Astrocyte (in vitro differentiated cells and primary cell): ENCODE measurements at places on chromosomes 1 and 21.
A peak's percentile ranks its signal among the peaks of the same experiment; 100 is the strongest.

DNA sequence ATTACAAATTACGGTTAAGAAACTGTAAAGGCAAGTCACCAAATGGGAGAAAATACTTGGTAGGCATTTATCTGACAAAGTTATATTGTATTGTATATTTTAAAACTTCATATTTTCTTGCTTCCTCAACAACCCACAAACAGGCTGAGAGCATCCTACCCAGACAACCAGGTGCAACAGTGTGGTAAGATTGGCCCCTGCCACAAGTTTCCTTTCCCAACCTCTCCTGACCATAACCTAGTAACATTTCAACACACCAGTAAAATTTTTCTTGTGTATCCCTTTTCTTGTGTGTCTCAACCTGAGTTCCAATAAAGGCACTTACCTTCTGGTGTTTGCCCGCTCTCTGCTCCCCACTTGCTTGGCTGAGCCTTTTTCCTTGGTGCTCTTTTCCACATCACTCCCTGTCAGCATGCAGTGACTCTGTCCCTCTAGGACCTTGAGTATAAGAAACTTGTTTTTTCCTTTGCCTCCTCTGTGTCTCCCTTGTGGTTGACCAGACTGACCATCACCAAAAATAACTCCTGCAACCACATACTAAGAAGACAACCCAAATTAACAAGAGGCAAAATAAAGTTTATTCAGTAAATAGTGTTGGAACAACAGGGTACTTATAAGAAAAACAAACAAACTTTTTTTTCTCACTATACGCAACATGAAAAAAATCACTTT is 40.9 kb downstream of the FCRL3 start:
- no peak for DNase-seq

GRCh38 chr1:61247881-61248752 is 165.8 kb downstream of the NFIA start:
- no peak for DNase-seq

DNA sequence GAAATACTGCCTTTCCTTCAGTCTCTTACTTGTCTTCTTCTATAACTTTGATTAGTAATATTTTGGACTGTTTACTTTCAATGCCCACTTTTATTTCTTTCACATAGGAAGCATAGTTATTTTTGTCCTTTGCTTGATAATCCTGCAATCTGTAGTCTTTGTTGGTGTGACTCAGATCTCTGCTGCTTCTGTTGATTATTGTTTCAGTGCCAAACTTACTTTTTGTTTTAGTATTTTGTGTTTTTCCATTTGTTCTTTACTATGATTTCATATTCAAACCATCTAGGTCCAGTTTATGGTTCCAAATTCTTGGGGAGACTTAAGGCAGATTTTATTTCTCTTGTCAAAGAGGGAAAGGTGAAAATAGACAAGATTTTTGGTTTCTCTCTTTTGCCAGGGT is 399.9 kb downstream of the HLX start:
- DNase-seq: no peak

GRCh38 chr1:233448109-233448689 is 120.7 kb downstream of the MAP3K21 start:
- no peak for DNase-seq

DNA sequence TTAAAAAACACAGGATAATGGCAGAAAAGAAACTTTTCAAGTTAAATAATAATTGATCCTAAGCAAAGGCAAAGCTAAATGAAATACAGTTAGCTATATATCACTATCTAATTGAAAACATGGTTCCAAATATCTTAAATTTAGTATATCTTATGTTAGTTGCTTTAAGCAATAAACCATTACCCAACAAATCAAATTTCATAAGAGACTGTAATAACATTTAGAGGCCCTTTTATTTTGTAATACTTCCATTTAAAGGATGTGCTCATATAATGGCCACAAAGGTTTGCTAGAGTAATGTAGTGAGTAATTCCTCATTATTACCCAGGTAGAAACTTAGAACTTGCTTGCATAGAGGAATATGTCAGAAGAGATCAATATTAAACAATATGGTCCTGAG is 32.3 kb downstream of the RPL5 start:
- DNase-seq: no peak

DNA sequence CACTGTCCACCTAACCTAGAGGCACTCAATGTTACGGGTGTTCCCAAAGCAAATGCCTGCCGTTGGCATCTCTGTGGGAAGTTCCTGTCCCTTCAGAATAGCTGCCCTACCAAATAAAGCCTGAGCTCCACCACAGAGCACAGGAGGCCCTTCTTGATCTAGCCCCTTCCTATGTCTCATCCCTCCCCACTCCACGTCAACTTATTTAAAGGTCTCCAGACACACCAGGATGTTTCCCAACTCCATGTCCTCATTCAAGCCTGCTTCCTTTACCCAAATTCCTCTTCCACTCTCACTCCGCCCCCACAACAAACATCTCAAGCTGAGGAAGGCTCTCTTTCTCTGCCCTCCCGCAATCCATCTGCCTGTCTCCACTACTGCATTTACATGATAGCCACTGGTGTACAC is 87.7 kb downstream of the TGFBR3 start:
- DNase-seq: no peak

DNA sequence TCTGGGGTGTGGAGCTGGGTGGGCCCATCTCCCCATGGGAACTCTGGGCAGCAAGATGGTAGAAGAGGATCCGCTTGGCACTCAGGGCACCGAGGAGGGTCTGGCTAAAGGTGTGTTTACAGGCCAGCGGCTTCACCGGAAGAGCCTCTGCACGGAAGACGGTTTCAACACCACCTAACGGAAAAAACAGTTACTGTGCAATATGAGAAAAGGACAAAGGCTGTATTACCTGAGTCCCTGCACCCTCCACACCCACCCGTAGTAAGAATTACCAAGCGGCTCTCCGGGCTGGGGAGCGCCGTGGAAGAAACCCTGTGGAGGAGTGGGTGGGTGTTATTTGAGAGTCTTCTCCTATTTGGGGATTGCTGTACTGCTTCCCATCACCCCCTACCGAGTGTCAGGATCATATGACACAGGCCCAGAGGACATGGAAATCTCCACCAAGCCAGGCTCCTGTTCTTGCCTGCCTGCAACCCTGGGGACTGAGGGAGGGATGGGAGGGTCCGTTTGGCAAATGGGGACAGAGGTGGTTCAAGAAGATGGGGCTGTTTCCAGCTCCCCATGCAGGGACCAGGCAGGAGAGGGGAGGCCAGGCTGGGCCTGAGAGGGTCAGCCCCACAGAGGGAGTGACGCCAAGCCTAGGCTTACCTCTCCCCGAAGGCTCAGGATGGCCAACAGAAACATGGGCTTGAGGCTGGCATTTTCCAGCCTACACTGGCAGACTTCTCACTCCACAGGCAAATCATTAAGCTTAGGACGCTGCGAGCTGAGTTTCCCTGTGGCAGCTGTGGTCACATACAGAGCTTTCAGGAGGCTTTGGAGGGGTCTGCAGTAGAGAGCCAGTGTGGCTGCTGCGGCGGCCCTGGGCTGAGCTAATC is 203.5 kb upstream of the TMEM51 start:
- DNase-seq: no peak

DNA sequence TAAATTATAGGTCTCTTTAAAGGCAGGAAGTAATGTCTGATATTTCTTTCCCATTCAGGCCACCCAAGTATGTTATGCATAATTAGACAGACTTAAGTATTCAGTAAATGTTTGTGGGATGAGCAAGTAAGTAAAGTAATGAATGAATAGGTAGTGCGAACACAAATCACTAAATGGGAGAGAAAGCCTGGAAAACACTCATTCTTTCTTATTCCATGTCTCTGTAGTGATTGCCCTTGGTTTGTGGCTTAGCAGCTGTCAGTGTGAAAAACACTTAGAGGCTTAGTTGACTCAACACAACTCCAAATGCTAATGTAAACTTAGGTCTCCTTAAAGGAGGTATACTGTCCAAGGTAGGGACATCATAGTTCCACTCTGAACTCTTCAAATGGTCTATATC is 182.5 kb downstream of the ZC3H11B start:
- peak; percentile 83 for DNase-seq

DNA sequence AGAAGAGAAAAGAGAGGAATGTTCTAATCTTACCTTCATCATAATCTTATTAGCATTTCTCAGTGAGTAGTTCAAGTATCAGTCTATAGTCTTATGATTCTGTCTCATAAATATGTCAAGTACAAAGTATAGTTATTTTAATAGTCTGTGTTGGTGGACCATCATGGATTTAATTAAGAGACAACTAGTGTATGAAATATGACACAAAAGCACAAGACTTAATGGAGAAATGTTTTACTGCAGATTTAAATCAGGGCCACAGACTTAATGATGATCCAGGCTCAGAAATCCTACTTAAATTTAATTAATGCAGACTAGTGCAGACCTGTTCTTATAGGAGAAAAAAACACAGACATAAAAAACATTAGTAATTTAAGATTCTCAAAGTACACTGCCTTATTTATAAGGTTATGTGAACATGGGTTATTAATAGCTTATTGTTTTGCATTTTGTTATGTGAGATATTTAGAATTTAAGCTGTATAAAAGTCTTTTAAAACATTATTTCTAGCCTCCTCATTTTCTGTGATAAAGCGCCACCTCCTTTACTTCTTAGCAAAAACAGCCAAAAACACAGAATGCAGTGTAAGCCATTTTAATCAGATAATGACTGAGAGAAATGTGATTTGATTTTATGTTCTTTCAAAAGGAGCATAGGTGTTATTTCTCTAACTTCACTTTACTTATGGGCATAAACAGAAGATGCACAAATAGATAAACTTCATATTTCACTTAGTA is 255.0 kb upstream of the SNX7 start:
- no peak for DNase-seq

GRCh38 chr1:241821363-241821762 is 26.6 kb upstream of the EXO1 start:
- DNase-seq: peak; percentile 77

GRCh38 chr1:223133824-223134435 is 9.1 kb downstream of the TLR5 start:
- DNase-seq: peak; percentile 55

DNA sequence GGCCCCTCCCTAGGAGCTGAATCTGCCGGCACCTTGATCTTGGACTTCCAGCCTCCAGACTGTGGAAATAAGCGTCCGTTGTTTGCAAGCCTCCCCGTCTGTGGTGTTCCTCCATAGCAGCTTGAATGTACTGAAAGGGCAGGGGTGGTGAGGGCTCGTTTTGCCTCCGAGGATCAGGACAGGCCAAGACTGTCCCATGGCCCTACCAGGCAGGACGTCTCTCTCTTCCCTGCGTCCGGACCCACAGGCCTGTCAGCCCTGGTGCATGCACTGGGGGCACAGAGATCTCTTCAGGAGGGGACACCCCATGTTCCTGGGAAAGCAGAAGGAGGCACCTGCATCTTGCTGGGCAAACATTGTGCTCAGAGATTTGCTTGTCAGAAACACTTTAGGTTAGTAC is 156.3 kb upstream of the C1orf174 start:
- DNase-seq: no peak

DNA sequence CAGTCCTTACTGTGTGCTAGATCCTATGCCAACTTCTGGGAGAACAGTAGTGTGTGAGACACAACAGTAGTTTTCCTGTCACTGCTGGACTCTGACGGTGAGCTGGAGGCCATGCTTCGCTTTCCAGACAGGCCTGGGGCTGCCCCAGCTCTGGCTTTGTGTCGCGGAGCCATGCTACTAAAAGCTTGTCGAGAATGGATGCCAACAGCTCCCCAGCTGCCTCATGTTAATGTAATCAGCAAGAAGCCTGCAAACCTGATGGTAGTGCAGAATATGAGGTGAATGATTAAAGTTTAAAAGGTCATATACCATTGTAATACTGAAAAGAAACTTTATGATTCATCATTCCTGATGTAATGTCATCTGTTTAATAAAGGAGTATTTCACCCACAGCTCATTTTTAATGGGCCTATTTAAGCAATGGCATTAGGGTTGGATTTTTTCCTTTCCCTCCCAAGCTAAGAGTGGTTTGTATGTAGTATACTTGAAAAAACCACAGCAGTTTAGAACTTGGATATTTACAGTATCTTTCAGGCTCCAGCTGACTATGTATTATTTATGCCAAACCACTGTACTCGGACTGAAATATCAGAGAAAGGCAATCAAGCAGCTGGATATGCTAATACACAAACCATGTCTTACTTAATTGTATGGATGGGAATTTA is 343.0 kb downstream of the NUF2 start:
- no peak for DNase-seq

GRCh38 chr1:61426254-61426653 is 298.7 kb downstream of the TM2D1 start:
- DNase-seq: no peak

- DNase-seq: peak; percentile 78
Measured at GRCh38 chr1:17212487-17213121, 7.7 kb downstream of the PADI1 start.

DNA sequence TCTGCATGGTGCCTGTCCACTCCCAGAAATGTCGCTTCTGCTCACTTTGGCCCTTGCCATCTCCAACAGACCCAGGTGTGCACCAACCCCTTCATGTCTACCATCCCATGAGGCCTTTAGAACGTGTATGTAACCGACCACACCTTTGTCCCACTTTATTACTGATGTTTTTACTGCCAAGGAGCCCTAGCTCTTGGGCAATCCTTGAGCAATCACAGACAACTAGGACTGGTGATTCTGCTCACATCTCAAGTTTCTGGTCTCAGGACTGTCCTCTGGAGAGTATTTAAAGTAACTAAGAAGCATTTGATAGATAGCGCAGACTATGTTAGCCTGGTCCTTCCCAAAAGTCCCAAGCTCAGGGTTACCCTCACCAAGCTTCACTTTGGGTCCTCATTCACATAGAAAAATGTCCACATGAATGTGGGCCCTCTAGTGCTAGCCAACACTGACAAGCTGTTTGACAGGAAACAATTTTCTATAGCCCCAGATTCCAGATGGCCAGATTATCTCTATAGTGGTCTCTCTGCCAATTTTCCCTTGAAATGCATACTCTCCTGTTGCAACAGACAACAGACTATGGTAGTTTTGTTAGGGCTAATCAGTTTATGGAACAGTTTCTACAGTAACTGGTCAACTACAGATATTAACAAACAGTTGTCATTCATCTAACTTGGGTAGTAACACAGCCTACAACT is 6.9 kb upstream of the TMEM81 start:
- no peak for DNase-seq

GRCh38 chr1:224506141-224506814 is 71.7 kb upstream of the WDR26 start:
- DNase-seq: no peak

DNA sequence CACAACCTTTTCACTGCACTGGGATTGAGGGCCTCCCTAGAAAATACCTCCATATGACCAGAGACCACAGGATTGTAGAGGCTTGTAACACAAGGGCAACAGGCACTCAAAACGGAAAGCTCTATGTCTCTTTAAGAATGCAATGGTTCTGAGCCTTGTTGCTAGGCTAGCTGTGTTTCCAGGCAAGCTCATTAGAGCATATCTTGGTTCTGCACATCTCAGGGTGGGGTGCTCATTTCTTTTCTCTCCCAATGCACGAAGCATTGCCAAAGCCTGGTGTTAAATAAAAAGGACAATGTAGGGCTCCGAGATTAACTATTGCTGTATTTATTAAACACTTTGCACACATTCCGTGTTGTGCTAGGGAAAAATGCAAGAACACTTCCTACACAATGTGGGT is 315.9 kb downstream of the PRDM2 start:
- DNase-seq: no peak

DNA sequence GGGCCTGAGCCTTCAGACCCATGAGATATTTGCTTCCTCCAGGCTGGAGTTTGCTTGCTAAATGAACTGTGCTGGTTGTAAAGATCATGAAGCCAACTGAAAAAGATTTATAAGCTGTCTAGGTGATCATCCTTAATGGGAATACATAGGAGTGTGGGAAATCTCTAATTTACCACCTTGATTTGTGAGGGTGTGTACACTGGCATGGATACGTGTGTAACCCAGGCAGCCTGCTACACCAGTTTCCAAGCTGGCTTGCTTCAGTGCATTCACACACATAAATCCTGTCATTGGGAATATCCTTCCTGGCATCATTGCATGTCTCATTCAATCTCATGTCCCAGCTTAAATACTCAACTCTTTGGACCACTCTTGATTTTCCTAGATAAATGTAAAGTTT is 57.6 kb upstream of the GNG12 start:
- DNase-seq: no peak
